Activated CD8-positive, alpha-beta memory T cell treated with anti-CD3 and anti-CD28 coated beads for 24 hours (primary cell): ENCODE measurements at places on chromosomes 3 and 15.

GRCh38 chr3:57298041-57298440, 5.6 kb upstream of the ASB14 start:
- DNase-seq, result no peak

- DNase-seq, result no peak
These were observed 291.2 kb downstream of the ZBTB20 start for GRCh38 chr3:114855839-114856238.

- DNase-seq, result no peak
These were observed 40.1 kb upstream of the SEMA4B start for GRCh38 chr15:90160781-90161727.

- DNase-seq, result no peak
These were observed 357 bp downstream of the KIAA1143 start for GRCh38 chr3:44761101-44761423.

DNA sequence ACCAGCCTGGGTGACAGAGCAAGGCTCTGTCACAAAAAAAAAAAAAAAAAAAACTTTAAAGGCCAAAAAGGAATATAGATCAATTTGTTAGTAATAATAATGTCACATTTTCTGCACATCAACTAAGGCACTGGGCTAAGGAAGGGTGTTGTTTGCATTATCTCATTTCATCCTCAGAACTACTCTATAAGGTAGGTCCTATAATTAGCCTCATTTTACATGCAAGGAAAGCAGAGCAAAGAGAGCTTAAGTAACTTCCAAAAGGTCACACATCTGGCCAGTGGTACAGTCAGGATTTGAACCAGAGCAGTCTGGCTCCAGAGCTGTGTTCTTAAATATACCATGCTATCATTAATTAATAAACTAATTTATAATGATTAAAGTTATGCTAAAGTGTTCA, 42.2 kb upstream of the SPATA12 start:
- no peak for DNase-seq

- no peak for DNase-seq
These were observed 17.4 kb upstream of the ZNF609 start for GRCh38 chr15:64443016-64443415.

DNA sequence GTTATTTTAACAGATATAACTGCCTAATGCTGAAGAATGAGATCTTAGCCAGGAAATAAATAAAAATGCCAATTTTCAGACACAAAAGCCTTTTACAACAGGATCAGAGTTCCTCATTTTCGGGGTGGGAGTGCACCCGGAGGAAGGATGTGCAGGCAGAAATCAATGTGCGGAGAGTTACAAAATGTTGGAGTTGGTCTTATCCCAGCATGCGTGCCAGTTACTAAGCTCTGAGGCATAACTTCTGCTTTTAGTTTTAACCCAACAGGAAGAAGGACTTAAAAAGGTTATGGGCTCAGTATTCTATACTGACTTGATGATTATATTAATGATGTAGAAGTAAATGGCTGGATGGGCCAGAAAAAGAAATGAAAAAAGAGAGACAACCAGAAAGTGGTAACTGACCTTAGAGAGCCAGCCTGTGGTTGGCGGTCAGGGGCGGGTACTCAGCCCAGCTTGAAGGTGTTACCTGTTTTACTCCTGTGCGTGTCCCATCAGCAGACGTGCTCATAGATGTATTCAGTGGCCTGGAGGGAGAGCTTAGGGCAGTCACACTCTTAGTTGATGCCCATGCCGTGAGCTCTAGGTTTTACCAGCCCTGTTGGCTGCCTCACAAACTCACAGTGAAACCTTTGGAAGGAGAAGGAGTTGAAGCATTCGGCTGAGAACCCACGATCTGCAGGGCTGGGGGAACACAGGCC, 164.7 kb downstream of the SV2B start:
- no peak for DNase-seq

GRCh38 chr3:5240740-5241139, 53.2 kb downstream of the EDEM1 start:
- no peak for DNase-seq
